NCI-H1105 treated with DMSO at 0.1 percent for 48 hours (cell line): ENCODE measurements at places on chromosomes 13 and 19.
A peak's percentile ranks its signal among the peaks of the same experiment; 100 is the strongest.

DNA sequence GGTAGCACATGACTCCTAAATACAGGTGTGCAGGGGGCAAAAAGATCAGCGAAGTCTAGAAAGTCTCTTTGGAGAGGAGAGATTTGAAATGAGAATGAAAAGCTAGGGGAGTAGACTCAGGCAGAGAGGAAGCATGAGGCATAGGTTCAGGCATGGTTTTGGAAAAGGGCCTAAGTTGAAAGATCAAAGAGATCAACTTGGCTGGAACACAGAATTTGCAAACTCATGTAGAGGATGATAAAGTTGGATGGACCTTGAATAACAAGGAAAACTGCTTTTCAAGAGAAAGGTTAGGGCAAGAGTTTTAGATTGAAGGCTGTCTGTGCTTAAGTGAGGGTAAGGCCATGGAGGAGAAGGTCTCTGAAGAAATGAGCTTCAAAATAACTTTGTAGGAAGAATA is 47.4 kb upstream of the UBAC2 start:
- no peak for DNase-seq

- DNase-seq, result no peak
These were observed 12.8 kb downstream of the IQCN start for GRCh38 chr19:18261474-18261873.

DNA sequence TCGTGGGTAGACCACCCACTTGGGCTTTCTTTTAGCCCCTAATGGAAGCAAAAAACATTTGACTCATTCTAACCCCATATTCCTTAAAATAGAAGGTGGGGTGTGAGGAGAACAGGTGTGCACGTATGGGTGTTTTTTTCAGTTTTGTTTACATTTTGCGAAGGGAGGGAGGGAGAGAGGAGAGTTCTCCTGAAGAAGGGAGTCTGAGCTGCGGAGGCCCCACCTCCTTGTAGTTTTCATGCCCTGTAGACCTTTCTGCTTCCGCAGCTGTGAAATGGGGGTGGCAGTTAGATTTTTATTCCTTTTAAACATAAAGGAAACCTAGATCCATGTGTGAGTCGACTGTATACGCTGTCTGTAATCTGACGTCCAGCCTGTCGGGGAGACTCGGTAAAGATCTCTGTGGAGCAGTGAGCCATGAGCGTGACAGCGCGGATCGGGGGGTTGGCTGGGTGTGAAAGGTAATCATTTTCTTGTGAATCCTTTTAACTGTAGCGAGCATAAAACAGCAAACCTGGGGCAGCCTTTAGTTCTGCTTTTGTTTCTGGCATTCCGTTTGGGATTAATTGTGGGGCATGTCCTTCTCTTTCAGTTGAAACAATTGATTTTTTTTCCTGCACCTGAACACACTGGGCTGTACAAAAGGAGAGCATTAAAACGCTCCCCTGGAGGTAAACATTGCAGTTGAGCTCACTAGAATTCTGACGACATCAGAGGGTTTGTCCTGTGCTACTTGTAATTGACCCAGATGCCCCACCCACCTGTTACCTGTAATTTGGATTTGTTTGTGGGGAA is 2.3 kb downstream of the UPF1 start:
- peak; percentile 49 for DNase-seq

GRCh38 chr13:102236830-102237229 is 165.0 kb downstream of the FGF14 start:
- no peak for DNase-seq

DNA sequence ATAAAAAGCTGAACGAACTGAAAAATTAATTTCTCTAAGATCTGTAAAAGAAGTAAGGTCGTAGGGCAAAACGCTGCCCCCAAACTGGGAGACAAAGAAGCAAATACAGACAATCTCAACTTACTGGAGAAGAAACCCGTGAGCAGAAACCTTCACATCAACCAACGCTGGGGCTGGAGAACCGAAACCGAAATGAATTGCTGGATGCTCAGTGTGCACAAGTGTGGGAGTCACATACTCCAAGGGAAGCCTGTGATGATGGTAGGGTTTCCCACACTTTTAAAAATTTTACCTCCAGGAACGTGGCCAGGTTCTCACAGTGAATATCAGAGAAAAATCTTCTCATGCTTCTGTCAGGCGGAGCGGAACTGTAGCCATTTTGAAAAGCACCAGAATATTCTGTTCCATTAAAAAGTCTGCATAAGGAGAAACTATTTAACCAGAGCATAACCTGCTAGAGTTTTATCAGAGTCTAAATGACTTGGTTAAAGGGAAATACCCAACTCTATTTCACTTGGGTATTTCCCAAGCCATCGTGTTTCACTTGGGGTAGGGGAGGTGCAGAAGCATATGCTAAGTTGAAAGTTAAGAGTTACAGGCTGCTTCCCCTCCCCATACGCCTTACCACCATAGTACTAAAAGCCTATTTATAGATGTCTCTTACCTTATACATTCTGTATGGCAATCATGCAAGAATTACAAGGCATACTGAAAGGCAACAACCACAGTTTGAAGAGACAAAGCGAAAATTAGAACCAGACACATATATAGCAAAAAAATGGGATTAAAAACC is 110.5 kb upstream of the SLITRK1 start:
- DNase-seq, result no peak

DNA sequence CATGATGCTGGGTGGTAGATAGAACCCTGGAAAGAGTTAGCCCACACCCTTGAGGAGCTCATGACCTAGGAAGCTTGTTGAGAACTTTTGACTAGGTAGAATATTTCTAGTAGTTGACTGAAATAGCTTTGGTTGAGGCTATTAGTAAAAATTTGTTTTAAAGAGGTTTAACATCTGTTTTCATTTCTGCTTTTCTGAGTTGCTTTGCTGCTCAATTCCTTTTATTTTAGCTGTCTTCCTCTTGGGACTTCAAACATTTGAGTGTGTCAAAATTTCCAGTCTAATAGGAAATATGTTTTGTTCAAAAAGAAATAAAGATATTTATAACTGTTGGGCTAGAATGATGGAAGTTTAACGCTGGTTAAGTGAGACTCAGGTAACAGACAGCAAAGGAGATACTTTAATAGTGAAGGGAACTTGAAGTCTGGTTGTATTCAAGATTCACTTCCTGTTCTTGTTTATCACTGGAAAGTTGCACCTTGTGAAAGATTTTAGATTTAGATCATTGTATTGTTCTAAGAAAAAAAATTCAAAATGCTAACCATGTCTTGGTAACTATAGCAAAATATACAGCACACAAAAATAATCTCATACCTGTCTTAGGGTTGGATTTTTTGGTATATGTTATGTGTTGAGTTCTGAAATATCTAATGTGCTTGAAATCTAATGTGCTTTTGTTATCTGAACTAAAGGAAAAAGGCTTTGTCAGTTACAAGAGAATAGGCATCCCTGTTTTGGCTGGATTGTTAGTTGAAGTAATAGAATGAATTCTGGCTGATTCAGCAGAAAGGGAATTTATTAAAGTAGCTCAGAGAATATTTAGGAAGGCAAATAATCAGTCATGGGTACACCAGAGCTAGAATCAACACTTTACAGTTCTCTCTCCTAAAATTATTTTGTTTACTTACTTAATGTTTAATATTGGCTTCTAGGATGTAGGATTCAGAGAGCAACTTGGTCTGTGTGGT is 24.4 kb upstream of the GPR18 start:
- DNase-seq, result no peak

- DNase-seq, result no peak
These were observed 2.1 kb downstream of the ERFL start for GRCh38 chr19:41926028-41926762.

GRCh38 chr13:35856084-35856483 is 275.1 kb downstream of the DCLK1 start:
- DNase-seq, result no peak

- no peak for DNase-seq
These were observed 55.1 kb downstream of the DIAPH3 start for GRCh38 chr13:60108589-60108988.

DNA sequence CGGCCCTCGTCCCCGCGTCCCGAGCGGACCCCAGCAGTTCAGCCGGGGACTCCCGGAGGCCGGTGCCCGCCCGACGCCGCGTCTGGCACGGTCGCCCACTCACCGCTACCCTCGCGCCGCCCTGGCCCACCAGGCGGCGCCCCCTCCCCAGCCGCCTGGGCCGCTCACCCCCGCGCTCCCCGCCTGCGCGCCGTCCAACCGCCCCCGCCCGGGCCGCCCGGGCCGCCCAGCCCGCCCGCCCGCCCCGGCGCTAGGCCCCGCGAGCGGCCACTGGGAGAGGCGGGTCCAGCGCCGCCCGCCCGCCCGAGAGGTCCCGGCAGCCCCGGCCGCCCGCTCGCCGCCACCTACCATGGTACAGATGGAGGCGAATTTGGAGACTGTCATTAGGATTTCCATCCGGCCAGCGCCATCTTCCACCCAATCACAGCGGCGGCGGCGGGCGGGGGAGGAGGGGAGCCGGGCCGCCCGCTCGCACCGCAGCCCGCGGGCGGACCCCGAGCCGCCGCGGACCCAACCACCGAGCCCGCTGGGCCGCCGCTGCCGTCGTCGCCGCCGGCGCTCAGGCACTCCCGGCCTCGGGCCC is at the start of gene USP12:
Gene USP12 (minus strand): TSS at position 568 of the 583 bp plus-strand sequence. CDS start 172 bp downstream, at position 396.
- DNase-seq, result no peak

DNA sequence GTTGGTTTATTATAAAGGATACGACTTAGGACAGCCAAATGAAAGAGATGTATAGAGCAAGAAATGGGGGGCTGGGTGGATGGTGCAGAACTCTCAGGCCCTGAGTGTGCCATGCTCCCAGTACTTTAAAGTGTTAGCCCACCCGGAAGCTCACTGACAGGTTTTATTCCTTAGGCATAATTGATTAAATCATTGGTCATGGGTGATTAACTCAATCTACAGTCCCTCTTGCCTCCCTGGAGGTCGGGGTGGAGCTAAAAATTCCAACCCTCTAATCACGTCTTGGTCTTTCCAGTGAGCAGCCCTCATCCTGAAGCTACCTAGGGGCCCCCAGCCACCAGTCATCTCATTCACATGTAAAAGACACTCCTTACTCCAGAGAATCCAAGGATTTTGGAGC is 9.9 kb upstream of the LEUTX start:
- DNase-seq, result no peak

DNA sequence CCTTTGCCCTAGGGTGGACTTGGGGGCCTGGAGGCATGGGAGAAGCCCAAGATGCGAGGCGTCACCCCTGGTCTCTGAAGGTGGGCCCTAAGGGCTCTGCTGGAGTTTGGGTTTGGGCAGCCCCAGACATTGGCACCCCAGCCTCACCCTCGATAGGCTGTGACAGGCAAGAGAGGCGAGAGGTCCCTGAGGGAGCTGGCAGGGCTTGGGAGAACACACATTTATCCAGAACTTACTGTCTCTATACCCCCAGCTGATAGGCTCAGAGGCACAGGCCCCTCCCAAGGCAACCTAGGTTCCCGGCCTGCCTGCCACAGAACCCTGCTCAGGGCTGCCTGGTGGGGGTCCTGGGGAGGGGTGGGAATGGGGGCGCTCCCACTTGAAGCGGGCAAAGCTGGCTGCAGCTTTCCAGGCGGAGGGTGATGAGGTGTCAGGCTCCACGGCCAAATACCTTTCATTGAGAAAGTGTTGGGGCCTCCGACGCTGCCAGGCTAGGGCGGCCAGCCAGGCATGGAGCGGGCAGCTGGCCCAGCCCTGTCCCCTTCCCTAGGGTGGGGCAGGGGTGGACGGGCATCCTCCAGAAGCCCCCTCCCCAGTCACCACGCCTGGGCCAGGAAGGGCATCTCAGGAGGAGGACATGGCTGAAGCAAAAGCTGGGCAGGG is 9.7 kb downstream of the CILP2 start:
- DNase-seq, result no peak

DNA sequence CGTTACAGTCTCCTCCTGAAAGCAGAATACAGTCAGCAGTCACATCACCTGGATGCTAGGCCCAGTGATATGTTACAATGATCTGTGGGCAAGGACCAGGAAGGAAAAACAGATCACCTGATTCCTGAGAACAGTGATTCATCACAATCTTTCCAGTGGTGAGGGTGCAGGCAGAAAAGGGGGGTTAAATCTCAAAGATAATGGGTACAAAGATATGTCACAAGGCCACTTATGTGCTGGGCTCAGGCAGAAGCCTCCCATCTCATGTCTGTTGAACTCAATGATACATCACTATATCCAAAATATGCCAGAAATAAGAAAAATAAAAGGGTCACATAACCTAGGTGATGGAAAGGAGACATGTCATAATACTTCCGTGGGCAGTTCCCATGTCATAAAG is 10.8 kb upstream of the ZNF91 start:
- no peak for DNase-seq

DNA sequence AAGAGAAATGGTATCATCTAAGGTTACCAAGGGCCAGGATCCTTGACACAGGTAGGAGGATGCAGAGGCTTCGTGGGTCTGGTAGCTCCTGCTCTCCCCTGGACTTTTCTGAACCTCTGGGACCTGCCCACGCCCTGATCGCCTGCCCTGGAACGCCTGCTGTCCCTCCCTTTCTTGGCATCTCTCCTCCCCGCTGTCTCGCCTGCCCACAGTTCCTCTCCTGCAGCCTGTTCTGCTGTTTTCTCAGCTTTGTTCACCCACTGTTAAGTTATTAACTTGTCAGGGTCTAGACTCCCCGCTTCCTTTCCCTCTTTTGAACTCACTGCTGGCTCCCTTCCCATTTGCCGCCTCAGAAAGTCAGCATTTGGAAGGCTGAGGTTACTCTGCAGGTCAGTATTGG is 19.8 kb downstream of the SERP2 start:
- DNase-seq, result no peak

DNA sequence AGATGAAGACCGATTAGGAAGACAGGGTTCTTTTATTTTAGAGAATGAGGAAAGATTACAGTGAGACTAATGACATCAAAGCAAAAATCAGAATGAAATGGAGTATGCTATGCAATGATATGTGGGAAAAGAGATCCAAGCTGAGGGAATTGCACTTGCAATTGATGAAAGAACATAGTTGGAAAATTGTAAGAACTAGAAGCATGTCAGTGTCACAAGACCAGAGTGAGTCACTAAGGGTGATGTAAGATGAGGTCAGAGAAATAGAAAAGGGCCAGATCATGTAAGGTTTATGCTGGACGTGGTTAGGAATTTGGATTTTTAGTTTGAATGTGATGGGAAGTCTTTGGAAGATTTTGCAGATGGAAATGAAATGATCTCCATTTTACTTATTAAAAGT is 1937.3 kb downstream of the OLFM4 start:
- DNase-seq, result no peak

DNA sequence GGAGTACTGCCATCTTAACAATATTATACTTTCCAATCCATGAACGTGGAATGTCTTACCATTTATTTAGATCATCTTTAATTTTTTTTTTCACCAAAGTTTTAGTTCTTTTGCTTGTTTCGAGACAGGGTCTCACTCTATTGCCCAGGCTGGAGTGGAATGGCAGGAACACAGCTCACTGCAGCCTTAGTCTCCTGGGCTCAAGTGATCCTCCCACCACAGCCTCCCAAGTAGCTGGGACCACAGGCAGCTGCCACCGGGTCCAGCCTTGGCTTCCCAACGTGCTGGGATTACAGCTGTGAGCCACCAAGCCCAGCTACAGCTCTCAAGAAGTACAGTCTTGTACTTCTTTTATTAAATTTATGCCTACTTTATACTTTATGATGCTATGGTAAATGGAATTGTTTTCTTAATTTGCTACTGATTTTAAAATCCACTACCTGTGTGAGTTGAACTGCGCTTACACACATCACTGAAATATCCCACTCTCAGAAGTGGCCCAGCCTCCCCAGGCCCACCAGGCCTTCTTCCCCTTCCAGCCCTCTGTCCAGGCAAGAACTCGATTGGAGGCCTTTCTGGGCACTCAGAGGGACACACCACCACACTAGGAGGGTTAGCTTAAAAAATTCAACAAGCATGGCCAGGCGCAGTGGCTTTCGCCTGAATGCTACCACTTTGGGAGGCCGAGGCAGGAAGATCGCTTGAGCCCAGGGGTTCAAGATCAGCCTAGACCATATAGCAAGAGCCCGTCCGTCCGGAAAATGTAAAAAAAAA is 1.0 kb upstream of the PGLS start:
- DNase-seq, result no peak
